T-helper 22 cell (primary cell): ENCODE measurements at places on chromosomes 2 and 18.

DNA sequence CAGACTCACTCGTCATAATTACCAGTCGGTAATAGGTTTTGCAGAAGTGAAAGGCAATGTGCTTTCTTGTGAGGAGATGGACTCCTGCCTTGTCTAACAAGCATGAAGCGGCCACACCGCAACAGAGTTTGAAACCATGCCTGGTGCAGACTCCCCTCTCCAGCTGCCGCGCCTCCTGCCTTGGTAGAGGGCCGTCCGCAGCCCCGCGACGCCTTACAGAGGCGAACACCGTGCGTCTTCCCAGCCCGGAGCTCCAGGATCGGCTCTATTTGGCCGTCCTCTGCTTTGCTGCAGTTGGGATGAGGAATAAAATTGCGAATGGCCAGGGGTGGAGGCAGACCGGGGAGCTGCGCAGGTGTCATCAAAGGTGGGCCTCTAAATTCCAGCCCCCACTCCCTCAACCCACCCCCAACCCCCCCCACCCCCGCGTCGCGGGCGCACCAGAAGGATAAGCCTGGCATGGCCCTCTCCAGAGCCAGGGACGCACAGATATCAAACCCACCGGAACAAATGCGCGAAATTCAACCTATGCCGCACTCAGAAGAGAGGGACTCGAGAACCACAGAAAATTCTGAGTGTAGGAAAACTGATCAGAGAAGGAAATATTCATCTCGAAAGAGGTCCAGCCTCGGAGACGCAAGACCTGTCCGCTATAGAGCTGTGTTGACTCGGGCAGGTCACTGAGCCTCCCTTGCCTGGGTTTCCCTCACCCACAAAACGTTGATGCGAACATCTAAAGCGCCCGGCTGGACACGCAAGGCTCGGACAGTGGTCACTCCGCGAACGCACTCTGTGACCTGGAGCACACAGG lies 1.1 kb downstream of the TRABD2A start:
- DNase-seq = no peak

- DNase-seq = no peak
These were observed 53.2 kb upstream of the MAPRE3 start for GRCh38 chr2:26917135-26917836.

DNA sequence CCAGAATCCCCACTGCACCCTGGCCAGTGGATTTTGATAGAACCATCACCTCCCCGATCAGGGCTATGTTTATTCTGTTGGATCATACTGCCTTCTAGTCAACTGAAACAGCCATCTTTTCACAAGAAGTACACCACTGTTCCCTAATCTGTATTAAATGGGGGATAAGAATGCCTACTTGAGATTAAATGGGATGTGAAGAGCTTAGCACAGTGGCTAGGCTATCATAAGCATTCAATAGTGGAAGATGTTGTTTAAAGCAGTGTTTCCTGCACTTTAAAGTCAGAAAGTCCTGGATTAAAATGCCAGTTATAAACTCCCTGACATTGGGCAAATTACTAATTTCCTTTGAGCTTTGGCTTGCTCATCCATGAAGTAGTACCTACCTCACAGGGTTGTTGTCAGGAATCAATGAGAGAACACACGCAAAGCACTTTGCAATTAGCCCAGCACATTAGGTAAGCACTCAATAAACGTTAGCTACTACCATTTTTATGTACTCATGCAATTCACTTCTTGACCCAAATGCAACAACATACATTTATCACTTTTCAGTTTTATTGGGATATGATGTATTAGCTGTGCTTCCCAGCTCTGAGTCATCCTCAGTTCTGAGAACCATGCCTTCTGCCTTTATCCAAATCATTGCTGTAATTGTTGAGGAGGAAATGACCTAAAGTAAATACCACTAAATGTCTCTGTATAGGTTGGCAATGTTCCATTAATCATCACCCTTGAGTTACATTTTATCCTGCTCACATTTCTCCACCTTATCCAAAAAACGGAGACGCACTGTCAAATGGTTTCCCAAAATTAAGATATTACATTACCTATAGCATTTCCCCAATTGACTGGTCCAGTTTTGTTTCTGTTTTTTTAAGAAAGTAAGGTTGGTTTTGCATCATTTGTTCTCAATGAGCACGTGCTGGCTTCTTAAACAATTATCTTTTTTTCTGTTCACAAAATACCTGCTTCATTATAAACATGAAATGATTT lies 2.1 kb downstream of the TMEM247 start:
- no peak for DNase-seq

DNA sequence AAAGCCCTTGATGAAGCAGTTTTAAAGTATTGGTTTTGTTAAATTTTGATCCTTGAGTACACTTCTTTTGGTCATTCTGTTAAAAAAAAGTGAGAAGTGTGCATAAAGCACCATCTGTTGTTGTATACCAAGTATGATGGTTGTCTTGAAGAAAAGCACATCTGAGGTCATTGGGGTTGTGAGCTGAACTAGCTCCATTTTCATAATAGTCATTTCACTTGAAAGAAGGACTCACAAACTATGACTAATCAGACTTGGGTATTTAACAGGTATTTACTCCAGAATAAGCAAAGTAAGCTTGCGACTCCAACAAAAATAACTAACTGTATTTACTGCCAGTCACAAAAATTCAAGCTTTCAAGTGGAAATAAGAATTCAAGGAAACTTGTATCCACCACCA lies 35.1 kb downstream of the CHN1 start:
- DNase-seq = no peak

GRCh38 chr2:7377916-7378569 lies 460.8 kb downstream of the RNF144A start:
- no peak for DNase-seq

DNA sequence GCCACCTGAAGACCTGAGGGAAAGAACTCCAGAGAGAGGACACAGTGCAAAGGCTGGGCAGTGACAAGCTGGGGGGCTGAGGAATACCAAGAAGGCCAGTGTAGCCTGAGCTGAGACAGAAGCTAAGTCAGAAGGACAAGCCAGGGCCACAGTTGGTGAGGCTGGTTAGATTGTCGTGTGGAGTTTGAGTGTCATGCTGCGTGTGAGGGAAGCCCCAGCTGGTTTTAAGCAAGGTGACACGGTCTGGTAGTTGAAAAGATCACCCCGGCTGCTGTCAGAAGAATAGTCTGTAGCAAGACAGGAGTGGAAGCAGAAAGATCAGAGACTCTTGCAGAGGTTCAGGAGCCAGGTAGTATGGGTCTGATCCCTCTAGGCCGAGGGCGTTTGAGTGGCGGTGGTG lies 50.6 kb upstream of the RMDN2 start:
- DNase-seq = no peak

- no peak for DNase-seq
These were observed 75.9 kb downstream of the SH3BP4 start for GRCh38 chr2:235027558-235028214.

DNA sequence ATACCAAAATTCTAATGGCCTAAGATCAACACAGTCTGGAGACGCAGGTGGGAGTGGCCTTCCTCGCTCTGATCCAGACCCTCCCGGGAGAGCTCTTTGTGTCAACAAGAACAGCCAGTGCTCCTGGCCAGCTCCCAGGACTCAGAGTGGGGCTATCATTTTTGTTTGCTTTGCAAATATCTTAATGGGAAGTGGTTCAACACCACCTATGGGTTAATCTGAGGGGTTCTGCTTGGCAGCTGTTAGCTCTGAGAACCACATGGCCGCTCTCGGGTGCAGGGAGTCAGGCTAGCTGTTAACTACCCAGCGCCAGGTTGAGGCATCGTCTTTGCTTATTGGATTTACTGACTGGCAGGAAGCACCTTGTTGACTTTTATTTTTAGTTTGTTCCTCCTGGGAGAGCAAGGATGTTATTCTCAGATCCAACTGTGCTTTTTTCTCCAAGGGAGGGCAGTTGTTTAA lies 184.8 kb upstream of the SP5 start:
- no peak for DNase-seq

DNA sequence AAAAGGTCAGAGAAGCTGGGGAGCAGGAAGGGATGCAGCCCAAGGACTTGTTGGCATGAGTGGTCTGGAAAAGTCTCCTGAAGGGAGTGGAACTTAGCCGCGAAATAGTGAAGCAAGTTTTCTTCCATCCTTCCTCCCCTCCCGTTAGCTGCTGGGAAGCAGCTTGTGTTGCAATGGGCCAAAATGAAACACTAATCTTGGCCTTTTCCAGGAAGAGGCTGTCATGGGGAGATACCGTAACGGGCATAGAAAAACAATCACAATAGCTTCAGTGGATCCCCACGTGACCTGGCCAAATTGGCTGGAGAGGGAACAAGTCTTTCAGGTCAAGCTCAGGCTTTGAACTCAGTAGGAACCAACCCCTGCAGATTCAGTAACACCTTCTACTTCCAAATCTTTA lies 49.3 kb downstream of the SEMA4F start:
- DNase-seq = no peak

GRCh38 chr2:28653892-28654662 lies 97.6 kb upstream of the PPP1CB start:
- DNase-seq = no peak

- DNase-seq = no peak
These were observed 17.3 kb upstream of the PRKCE start for GRCh38 chr2:45634223-45634622.

GRCh38 chr18:7646174-7646886 lies 79.2 kb downstream of the PTPRM start:
- DNase-seq = no peak

GRCh38 chr2:64189586-64189985 lies 45.4 kb upstream of the PELI1 start:
- no peak for DNase-seq

DNA sequence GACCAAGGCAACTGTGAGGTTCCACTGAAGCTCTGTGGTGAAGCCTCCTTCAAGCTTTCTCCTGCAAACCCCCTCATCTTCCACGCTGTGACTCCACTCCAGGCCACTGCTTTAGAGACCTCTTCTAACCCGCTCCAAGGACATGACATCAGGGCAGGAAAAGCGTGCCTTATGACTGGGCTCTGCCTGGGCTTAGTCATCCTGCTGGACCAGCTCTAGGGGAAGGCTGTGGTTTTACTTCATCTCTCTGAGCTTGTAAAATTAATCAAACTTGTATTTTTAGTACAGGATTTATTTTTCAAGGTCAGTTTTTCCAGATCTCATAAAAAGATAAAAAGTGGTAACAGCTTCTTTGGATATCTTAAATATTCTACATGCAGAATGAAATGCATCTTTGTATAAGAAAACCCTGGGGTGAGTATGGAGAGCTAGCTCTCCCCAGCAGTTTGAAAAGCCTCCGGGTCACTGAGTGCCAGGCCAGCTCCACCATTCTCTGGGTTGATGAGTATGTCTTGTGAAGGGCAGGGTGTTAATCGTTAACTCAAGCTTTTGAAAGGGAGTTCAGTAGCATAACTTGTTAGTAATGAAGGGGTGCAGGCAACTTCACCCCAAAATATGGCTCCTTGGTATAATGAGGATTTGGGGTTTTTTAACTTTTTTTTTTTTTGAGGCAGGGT lies 33.1 kb upstream of the YPEL5 start:
- DNase-seq = no peak

DNA sequence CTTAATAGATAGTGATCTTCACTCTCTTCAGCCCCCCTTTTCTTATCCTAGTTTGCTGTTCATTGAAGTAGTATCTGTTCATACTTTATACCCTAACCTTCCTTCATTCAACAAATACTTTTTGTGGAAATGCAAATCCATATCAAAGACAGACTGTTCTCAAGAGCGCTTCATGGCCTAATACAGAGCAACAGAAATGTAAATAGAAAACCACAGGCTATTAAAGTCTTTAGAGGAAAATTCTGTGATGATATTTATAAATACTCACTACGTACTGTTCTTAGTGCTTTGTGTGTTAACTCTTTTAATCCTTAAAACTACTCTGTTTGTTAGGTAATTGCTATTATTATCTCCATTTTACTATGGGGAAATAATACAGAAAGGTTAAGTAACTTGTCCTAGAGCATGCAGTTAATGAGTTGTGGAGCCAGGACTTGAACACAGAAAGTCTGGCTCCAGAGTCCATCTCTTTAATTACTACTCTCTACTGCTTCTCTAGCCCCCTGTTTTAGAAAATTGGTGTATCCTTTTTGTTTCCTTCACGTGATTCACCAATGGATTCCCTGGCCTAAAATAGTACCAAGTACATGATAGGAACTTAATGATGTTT lies 2.9 kb downstream of the MDH1 start:
- no peak for DNase-seq

DNA sequence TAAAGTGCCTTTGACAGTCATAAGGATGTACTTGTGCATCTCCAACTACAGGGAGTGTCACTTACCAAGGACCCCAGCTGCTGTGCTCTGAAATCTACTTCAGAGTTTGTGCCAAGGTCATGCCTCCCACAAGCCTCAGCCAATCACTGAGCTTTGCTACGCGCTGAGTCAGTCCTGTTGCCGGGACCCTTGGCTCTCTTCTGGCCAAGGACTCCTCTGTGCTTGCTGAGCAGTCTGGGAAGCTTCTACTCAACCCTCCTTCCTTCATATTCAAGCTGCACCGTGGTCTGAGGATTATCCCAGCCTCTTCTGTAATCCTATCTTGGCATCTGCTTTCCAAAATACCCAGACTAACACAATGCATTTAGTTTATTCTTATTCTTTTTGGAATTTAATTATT lies 398.9 kb upstream of the FANCL start:
- no peak for DNase-seq

- DNase-seq = no peak
These were observed 98.2 kb upstream of the HNMT start for GRCh38 chr2:137865954-137866540.

GRCh38 chr2:1976112-1976511 lies 231.8 kb upstream of the PXDN start:
- no peak for DNase-seq

- no peak for DNase-seq
These were observed 558.7 kb upstream of the TNP1 start for GRCh38 chr2:217418544-217418943.

DNA sequence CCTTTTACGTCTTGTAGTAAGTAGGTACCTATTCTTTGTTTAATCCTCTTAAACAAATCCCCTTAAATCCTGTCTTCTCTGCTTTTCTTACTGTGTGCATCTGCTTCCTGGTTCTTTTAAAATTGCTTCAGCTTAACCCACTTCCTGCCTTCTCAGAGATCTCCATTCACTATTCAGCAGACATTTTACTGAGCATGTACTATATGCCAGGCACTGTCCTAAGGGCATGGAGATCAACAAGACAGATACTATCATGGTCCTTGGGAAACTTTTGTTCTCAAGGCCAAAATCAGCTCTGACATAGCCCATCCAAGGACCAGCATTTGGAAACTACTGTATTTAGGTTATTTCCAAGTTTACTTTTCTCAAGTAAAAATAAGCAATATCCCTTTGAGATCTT lies 227.5 kb downstream of the TPGS2 start:
- DNase-seq = no peak

DNA sequence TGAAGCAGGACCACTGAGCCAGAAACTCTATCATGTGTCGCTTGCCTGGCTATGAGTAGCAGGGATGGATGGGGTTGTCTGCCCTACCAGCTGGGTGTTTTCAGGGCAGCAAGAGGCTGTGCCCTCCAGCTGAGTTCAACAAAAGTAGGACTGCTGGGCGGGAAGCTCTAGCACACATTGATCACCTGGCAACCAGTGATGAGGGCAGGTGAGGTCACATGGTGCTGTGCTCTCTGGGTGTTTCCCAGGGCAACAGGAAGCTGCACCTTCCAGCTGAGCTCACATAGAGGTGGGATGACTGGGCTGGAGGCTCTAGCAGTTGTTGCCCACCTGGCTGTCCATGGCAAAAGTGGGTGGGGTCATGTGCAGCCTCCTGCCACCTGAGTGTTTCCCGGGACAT lies 487.3 kb upstream of the VWC2L start:
- DNase-seq = no peak
